Hematopoietic multipotent progenitor cell treated with erythropoietin and hydrocortisone succinate and interleukin-3 and kit ligand, for 17 days (in vitro differentiated cells): ENCODE measurements at places on chromosomes 5 and 9.
A peak's percentile ranks its signal among the peaks of the same experiment; 100 is the strongest.

GRCh38 chr5:86716121-86716520, 98.4 kb downstream of the COX7C start:
- no peak for DNase-seq

DNA sequence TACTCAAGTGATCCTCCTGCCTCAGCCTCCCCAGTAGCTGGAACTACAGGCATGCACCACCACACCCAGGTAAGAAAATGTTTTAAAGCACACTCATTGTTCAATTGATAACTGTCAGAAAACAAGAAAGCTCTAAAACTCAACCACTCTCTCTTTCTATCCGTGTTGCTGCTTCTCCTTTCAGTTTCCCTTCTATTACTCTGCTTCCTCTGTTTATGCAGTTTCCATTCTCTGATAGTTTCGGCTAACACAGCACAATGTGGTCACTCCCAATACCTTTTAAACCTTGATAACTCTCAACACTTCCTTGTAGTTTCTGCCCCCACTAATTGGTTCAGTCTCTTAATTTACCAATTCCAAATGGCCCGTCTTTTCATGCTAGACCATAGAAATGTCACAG, 59.2 kb upstream of the NR4A3 start:
- DNase-seq, result no peak

DNA sequence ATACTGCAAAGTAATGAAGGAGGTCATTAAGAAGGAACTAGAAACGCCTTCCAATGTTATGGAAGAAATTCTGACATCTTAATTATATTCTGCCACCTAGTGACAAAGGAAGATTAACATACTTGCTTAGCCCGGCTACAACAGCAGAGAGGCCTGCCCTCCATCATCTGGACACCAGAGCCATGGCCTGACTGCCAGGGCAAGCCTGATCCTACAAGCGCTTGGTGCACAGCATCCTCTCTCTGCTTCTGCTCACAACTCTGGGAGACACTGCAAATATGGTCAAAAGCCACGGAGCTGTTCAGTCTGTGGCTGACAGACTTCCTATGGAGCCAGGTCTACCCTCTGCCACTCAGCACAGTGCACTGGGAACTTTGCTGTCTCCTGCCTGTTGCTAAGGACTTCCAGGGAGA, 87.3 kb upstream of the SLC44A1 start:
- DNase-seq, result peak; percentile 36

- DNase-seq, result no peak
Measured at GRCh38 chr9:12813960-12814876, 39.4 kb downstream of the LURAP1L start.

- DNase-seq, result no peak
Measured at GRCh38 chr9:101114317-101114716, 85.8 kb downstream of the PLPPR1 start.

DNA sequence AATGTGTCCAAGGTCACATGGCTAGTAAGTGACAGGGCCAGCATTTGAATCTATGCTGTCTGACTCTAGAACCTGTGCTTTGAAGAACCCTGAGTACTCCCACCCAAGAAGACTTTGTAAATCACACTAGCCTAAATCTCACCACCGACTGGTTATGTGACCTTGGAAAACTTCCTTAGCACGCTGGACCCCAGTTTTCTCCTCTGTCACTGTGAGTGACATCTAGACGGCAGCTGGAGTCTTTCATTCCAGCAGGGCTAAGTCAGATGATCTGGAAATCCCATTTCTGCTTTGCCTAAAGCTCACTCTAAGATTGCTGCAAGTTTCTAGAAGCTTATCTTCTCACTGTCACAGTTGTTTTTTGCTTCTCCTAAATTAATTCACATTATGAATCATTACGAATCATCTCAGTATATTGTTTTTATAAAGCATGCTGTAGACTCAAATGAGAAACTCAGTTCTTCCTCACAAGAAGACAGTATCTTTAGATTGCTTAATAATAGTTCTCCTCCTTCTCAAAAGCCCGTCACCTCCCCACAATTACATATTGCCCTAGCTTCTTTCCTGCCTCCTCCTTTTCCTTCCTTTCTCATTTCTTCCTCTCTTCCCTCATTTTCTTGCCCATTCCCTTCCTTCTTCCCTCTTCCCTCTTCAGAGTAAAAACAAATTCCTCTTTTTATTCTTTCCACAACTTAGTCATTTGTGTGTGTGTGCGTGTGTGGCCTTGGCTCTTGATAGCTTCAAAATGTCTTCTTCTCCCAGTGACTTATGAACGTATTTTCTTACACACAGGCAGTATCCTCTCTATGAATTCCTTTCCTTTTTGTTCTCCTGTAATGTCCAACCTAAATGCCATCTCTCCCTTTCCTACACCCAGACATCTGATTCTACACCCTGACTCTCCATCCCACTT, 16.8 kb downstream of the ALDOB start:
- no peak for DNase-seq

DNA sequence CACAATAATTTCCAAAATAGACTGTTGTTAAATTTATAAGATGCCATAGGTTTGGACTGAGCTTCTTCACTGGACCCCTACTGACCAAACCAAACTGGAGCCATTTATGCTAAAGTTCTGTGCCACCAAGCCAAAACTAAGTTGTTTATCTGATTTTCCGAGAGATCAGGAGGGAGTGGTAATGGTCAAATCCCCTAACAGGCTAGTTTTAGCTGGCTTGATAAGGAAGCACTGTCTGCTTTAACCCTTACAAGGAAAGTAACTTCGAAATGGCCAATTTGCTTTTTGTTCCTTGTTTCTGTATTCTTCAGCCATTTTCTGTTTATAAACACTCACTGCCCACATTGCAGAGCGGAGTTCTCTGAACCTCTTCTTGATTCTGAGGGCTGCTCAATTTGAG, 246.8 kb upstream of the TUT7 start:
- no peak for DNase-seq

- DNase-seq, result no peak
Measured at GRCh38 chr9:99433095-99433494, 211.0 kb downstream of the SEC61B start.

DNA sequence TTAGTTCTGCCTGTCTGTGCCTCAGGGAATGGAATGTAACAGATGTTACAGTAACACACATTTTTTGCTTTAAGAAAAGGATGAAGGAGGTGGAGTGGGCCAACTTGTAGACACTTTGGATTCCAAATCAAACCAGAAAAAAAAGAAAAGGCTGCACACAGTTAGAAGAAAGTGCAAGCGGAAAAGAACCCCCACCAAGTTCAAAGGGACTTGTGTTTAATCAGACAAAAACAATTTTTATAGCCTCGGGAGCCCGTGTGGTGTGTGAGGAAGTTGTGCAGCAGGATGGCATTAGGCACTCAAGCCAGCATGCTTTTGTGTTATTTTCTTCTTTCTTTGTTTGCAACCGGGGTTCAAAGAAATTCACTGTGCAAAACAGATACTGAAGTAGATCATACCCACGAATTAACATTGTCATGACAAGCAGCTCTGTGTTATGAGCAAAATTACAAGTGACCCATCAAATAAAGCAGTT, 189.5 kb downstream of the SEMA5A start:
- no peak for DNase-seq
